NCI-H526 treated with DMSO at 0.1 percent for 48 hours (cell line): ENCODE measurements at places on chromosomes 2 and 18.

DNA sequence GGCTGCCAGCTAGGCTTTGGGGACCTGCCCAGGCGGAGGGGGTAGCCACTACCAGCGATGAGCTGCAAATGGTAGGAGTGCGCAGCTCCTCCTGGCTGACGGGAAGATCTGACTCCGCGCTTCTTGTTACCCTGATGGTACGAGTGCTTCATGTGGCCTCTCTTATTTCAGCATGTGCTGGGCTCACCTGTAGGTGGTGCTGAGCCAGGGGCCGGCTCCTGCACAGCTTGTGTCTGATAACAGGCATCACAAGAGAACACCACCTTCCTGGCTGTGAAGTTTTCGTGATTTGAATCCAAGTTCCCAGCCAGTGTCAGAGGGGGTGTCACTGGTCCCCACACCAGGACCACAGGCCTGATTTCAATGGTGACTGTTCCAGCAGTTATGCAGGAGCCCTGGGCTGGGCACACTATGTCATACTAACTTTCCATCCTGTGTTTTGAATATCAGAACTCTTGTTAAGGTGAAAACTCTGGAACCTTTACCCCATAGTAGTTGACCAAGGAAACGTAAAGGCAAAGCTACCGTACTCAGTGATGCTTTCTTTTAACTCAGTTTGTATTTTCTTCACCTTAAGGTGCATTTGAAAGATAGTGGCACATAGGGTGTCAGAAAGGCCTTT lies 28.0 kb downstream of the APCDD1 start:
- no peak for DNase-seq

DNA sequence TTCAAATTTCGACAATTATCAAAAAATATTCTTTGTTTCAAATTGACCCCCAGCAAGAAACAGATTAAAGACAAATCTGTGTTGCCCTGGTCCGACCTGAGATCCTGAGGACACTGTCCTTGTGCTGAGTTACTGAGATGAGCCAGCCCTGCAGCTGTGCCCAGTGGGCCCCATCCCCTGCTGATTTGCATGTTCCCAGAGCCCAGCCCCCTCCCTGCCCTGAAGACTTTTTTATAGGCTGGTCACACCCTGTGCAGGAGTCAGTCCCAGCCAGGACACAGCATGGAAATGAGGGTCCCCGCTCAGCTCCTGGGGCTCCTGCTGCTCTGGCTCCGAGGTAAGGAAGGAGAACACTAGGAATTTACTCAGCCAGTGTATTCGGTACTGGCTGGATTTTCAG lies 31.4 kb upstream of the ZNG1B start:
- no peak for DNase-seq

GRCh38 chr2:220935789-220936321 lies 636.2 kb downstream of the EPHA4 start:
- no peak for DNase-seq

- no peak for DNase-seq
Measured at GRCh38 chr18:77054288-77054605, 78.3 kb downstream of the MBP start.
